ENCODE measurements at places on chromosomes 12 and 14. TPM values are rescaled to one million over a fixed set of nuclear protein-coding genes. Genes with fewer than 3 reads are reported as not detected.

Gene INHBC
- not detected for total RNA-seq

Gene RERG
- total RNA-seq = 121 TPM

DNA sequence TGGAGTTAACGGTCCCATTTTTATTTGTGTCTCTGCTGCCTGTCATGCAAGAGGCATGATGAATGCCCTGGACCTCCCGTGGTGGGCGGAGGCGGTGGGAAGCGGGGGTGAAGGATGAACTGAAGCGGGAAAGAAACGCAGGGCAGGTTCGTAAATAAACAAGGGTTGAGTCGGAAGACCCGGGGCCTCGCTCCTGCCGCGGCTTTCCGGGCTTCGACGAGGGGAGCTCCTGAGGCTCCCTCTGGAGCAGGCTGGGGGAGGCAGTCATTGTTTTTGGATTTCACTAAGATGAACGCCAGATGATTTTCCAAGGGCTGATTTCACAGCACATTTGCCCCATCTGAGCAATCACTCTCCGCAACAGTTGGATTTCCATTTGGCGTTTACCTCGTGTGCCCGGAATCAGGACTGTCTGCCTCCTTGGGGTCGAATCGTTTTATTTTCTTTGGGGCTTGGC, 130.2 kb downstream of the SLC38A6 start:
- no peaks in the 10 kb centered on the region for H3K4me1 ChIP-seq
- H3K4me3 ChIP-seq = no peak overlapping the region
- no peaks in the 10 kb centered on the region for H3K36me3 ChIP-seq
- no peaks in the 10 kb centered on the region for H3K27me3 ChIP-seq
- no peak overlapping the region for H3K27ac ChIP-seq

GRCh38 chr14:105093038-105093430, 27.8 kb upstream of the GPR132 start:
- H3K4me1 ChIP-seq = peaks cover 10% of the 10 kb centered on the region
- peak overlapping the region; percentile 47 for H3K27ac ChIP-seq
- no peaks in the 10 kb centered on the region for H3K36me3 ChIP-seq
- H3K4me3 ChIP-seq = no peak overlapping the region
- peaks cover 5% of the 10 kb centered on the region for H3K27me3 ChIP-seq
- peak; percentile 63 for DNase-seq

DNA sequence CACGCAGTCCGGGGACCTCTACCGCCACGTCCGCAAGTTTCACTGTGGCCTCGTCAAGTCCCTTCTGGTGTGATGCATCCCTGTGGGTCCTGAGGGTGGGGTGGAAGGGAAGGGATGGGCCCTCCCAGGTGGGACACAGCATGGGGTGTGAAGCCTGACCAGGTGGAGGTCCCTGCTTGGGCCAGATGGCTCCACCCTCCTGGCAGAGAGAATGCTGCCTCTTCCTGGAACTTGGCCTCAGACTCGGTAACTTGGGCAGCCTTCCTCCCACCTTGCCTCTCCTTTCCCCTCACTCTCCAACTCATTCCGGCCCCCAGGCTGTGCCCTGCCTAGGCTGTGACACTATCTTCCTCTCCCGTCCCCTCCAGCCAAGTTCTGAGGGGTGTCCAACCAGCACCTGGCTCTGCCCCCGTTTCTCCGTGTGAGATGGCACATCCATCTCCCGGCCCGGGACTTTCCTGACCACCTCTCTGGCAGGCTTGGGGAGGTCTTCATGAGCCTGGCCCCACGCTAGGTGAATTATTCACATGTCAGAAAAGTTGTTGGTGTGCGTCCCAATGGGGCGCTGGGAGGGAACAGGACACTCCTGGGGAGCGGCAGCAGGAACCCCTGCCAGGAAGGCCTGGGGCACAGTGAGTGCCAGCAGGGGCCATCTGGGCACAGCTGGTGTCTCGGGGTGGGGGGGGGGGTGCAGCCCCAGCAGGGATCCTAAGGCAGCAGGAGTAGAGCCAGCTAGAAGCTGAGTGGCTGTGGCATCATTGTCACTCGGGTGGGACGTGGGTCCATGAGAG, 1.7 kb downstream of the ZBTB42 start:
- no peaks in the 10 kb centered on the region for H3K27me3 ChIP-seq
- no peak overlapping the region for H3K4me3 ChIP-seq
- no peak for DNase-seq
- peaks cover 23% of the 10 kb centered on the region for H3K4me1 ChIP-seq
- H3K36me3 ChIP-seq = no peaks in the 10 kb centered on the region
- no peak overlapping the region for H3K27ac ChIP-seq

DNA sequence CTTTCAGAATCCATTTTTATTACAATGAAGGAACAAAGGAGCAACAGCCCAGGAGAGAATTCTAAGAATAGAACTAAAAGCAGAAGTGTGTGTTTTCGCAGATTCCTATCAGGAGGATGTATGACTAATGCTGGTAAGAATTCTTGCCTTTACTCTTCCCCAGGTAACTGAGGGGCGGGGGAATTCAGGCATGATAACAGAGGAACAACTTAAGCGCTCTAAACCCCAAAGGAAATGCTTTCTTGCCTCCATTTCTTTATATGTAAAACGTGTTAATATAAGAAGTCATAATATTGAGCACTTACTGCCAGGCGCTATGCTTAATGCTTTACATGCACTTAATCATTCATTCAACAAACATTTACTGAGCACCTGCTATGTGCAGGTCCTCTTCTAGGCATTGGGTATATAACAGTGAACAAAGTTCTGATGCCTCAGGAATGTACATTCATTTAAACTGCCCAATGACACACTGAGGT, 4.5 kb downstream of the HCAR1 start:
- H3K4me1 ChIP-seq = no peaks in the 10 kb centered on the region
- H3K27me3 ChIP-seq = no peaks in the 10 kb centered on the region
- H3K27ac ChIP-seq = no peak overlapping the region
- no peaks in the 10 kb centered on the region for H3K36me3 ChIP-seq

DNA sequence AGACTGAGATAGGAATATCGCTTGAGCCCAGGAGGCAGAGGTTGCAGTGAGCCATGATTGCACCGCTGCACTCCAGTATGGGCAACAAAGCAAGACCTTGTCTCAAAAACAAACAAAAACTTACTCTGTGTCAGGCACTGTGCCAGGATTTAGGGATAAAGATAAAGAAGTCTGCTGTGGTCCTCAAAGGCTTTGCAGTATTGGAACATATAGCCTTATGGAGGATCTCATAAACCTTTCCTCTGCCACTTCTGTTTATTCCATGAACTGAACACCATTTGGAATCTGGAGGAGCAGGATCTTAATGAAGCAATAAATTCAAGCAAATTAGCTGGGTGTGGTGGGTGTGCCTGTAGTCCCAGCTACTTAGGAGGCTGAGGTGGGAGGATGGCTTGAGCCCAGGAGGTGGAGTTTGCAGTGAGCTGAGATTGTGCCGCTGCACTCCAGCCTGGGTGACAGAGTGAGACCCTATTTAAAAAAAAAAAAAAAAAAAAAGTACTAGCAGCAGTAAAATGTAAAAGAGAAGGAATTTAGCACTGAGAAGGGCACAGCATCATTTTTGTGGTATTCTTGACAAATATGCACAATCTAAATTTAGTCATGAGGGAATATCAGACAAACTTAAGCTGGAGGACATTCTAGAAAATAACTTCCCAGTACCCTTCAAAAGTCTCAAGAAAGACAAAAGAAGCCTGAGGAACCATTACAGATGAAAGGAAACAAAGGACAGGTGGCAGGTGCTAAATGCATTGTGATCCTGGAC, 27.1 kb downstream of the BMAL2 start:
- no peak for DNase-seq
- no peak overlapping the region for H3K4me3 ChIP-seq
- H3K27me3 ChIP-seq = no peaks in the 10 kb centered on the region
